ENCODE measurements at places on chromosomes 12 and 14.

DNA sequence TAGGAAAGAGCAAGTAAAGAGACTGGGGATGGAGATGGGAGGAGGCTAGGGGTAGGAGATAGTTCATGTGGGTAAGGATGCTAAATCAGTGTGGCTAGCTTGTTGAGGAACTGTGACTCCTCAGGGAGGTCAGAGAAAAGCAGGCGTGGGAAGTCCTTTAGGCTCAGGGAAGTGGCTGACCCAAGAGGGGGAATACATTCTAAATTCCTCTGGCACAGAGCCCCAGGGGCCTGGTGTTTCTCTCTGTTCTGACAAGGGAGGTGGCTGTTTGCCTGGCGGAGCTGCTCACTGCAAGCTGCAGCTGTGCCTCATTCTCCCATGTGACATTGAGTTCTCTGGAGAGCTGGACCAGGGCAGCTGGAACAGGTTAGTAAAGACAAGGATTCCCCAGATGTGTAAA lies 152.2 kb upstream of the SLC38A2 start:
- no peak for DNase-seq

DNA sequence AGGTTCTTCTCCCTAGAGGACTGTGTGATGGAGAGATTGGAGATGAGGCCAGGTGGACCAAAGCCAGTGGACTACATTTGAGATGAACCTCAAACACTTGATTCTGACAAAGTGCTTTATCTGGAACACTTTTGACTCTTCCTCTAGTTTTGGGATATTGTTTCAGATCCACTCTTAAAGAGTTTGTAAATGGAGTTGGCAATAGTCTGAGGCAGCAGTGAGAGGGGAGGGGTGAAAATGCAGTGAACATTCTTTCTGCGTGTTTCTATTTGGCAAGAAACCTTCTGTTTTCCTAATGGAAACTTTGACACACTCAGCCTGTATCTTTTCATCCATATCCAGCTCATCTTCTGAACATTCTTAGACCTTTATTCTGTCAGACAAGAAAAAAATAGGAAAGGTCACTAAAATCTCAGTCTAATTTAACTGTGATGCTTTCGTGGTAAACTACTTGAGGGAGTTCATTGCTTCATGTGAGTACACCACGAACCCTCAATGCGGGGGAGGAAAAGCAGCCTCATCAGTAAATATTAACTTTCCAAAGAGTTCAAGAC lies 57.4 kb upstream of the KCNJ8 start:
- no peak for DNase-seq

DNA sequence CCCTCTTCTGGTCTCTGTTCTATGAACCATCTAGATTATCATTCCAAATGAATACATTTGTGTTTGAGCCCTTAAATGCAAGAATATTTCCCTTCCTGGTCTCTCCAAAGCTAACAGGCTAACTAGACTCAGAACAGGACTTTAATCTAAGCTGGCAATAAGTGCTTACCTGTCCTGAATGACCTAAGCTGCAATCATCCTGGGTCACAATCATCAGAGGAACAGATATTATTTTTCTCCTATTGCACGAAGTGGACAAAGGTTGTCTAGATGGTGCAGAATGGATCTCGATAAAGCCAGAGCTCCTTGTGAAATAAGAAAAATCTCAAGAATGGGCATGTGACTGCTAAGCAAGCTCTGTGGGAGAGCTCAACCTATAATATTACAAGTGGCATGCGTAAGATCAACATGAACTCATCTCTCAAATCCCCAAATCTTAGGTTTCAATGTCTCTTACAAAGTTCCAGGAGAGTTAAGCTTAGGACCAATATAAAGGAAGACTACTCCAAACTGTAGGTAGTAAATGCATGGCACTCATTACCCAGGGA lies 10.6 kb upstream of the NUMB start:
- DNase-seq, result no peak

DNA sequence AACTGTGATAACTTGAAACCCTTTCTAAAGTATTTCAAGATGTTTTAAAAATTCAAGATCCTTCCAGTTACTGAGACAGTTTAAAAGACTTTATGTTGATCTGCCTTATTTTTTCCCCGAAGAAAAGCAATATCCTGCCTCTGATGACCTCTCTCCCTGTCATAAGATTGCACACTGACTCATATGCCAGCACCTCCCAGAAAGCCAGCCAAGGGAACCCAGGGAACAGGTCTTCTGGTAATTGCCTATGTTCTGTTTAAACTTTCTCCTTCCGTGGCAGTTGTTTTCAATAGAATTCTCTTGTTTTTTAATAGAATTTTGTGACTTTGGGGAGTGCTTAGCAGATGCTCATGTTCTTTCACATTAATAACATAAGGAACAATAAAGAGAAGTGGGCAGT lies 300.2 kb upstream of the PRKD1 start:
- no peak for DNase-seq

GRCh38 chr12:69019082-69019481 lies 86.1 kb upstream of the CPM start:
- no peak for DNase-seq

DNA sequence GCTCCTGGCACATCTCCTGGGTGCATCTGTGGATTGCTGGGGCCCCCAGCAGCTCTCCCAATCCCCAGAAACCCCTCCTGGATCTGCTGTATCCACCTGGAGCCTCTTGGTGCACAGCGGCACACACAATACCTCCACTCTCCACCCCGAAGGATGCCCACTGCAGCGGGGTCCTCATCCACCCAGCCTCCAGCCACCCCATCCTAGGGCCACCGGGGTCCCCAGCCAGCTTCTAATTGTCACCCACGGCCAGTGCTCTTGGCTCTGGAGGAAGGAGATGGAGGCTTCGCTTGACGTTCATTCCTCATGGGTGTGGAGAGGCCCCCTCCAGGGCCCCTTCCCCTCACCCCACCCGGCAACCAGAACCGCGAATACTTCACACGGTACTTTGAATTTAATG lies 31.6 kb upstream of the TMEM179 start:
- no peak for DNase-seq

- no peak for DNase-seq
Observed at GRCh38 chr14:23070262-23071129, 13.2 kb upstream of the CDH24 start.

- DNase-seq, result no peak
Observed at GRCh38 chr12:64030155-64030554, 185.7 kb downstream of the SRGAP1 start.

Data from activated naive CD4-positive, alpha-beta T cell treated with anti-CD3 and anti-CD28 coated beads, Interleukin-2, amount 50 U/mL, for 72 hours (primary cell).